ENCODE measurements at places on chromosomes 2 and 18.

- DNase-seq, result no peak
Observed at GRCh38 chr2:121858369-121858768, 102.9 kb downstream of the TSN start.

- DNase-seq, result no peak
Observed at GRCh38 chr2:46653539-46653938, 174.2 kb downstream of the TMEM247 start.

DNA sequence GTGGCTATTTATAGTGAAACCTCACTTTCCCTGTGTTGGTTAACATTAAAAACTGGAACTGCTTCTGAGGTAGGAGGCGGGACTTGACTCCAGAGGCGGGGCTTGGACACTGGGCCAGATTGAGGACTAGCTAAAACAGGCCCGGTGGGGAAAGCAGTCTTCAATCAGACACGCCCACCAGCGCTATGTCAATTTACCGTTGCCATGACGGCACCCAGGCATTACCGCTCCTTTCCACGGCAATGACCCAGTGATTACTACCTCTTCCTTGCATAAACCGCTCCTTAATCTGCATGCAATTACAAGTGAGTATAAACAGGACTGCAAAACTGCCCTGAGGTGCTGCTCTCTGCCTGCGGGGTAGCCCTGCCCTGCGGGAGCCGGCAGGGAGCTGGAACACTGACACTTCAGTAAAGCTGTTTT, 35.3 kb downstream of the LRRFIP1 start:
- peak; percentile 80 for DNase-seq

DNA sequence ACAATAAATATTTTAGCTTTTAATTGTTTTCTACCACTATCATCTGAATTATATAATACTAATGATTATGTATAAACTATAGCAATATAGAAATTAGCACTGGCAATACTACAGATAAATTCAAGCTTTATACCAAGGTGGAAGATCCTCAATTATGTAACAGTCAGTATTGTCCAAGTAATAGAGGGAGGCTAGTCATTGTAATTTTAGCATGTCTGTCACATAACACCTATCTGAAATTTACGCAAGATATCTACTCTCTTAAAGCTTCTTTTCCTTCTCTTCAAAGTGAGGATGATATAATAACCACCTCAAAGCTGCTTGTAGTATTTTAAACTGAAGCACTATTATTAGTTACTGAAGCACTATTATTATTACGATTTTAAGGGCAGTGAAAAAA, 12.2 kb downstream of the KCNJ3 start:
- DNase-seq, result no peak

- DNase-seq, result no peak
Observed at GRCh38 chr18:46723856-46724415, 32.9 kb downstream of the ST8SIA5 start.

DNA sequence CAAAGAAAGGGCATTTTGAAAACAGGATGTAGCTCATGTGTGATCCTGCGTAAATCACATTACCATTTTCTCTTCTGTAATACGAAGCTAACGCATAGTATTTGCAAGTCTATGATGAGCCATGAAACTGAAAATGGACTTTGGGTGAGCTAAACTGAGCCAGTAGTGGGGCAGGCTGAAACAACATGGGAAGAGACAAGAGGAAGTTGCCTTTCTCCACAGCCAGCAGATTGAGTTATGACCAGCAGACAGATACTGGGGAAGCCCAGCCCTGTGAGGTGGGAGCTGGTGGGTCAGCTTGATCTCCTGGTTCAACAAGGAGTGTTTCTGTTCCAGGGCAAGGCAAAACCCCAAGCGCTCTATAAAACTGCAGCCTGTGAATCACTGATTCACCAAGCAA, 11.8 kb downstream of the CYRIA start:
- no peak for DNase-seq

DNA sequence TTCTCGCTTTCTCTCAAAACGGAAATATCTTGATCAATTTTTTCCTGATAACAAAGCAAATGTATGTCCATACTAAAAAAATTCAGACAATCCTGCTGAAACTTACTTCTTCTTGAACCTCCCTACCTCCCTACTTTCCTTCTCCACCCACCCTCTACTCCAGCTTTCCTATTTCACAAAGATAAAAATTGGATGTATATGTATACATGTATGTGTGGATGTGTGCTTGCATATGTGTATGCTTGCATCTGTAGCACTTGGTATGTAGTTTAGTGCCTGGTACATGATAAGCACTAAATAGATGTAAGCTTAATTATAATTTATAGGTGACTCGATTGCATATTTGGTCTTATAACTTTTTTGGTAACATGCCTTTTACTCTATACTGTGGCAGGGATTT, 167.5 kb upstream of the ITGA4 start:
- DNase-seq, result no peak

- peak; percentile 43 for DNase-seq
Observed at GRCh38 chr2:166375195-166375735, 479 bp downstream of the SCN9A start.

- DNase-seq, result no peak
Observed at GRCh38 chr2:101255501-101255900, 2.8 kb downstream of the CNOT11 start.

DNA sequence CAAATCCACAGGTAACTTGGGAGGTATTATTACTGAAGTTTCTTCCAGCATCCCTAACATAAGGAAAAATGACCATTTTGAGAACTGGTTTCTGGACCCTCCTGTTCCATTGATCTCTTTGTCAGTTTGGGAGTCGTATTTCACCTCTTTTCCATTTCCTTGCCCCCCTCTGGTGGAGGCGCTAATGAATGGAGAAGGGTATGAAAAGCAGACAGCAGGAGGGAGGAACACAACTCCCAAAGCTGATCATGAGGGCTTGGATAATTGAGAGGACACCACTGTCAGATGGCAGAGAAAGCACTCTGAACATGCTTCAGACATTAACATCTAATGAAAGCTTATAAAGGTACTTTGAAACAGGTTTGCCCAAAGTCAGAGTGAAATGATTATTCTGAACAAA, 56.6 kb upstream of the TLK1 start:
- no peak for DNase-seq

DNA sequence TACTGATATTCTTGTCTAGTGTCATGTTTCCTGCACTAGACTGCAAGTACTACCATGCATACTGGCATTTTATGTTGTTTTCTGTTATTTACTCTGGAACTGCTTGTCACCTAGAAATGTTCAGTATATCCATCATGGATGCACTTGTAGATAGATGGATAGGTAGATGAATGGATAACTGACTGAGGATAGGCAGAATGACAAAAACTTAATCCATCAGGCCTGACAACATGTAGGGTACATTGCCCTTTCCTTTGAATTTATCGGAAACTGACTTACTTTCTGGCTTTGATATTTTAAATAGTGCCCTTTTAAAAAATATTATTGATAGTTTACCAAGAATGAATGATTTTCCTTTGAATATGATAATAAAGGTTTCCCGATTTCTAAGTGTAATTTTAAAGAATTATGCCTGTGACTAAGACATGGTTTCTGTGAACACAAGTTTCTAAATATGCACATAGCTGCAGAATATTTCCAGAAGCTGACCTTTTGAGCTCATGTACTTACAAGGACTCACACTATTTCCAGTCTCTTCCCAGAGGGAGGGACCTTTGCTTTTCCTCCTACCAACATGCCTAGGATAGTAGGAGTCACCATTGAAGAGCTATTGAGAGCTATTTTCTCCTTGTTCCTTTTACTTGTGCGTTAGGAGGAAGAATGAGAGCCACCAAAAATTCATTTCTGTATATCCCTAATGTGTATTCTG, 81.3 kb downstream of the ANKRD12 start:
- DNase-seq, result no peak

DNA sequence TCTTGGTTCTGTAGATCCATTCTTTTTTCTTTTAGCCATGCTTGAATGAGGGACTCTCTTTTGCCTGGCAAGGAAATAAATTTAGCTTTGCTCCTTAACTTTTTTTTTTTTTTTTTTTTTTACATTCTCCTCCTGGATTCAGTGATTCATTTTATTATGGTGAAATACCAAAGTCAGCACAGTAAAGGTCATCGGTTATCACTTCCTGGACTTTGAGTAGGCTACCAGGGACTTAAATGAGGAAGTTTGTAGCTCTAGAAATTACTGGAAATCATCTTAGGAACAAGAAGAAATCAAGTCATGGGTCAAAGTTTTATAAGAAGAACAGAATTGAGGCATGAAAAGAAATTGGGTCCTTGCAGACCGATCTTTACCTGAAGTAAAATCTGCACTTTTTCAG, 75.0 kb downstream of the SOCS6 start:
- DNase-seq, result no peak

GRCh38 chr2:16506366-16506765, 159.3 kb downstream of the CYRIA start:
- peak; percentile 24 for DNase-seq

DNA sequence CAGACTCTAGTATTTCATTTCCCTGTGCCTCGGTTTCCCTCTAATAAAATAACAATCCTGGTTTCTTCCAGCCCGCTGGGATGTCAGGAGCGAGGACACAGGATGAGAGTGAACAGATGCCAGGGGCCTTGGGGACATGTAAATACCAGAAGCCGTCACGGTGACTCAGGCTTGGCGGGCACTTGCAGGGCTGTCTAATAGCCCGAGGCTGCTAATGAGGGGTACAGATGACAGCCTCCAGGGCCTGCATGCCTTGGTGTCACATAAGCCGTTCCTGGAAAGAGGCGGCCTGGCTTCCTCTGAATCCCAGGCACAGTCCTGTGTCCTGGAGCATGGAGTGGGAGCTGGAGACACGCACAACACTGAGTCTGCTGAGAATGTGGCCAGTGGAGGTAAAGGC, 28.2 kb downstream of the HS1BP3 start:
- no peak for DNase-seq

DNA sequence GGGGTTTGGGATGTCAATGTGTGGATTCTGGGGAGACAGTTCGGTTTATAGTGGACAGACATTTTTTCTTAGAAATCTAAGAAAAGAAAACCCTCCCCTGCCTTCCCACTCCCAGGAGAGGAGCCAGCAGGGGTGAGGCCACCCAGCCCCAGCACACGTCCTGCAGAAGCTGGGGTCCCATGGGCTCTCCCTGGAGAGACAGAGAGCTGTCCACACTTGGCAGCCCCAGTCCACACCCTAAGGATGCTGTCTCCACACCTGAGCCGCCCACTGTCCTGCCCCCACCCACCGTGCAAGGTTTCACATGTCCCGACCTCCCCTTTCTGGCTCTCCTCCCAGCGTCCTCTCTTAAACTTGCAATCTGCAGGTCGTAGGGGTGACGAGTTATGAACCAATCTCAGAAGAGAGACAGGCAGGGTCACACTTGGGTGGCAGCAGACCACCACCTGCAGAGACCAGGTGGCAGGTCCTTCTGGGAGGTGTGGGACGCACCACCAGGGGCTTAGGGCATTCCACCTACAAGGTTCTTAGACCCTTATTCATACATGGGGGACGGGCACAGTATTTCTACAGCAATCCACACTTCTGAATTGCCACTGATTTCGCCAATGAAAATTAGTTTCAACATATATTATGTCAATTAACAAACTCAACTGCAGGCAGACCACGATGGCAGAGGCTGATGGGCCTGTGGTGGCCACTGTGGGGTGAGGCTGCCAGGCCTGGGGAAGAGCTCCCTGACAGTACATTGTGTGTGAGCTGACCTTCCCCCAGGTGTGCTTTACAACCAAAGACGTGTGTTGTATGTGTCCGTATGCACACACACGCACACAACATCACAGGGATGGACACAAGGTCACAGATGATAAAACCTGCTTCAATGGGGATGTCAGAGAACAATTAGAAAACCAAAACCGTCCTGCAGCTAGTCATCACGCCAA, 158.5 kb downstream of the TPO start:
- no peak for DNase-seq

GRCh38 chr2:12824351-12824777, 107.6 kb downstream of the TRIB2 start:
- no peak for DNase-seq

DNA sequence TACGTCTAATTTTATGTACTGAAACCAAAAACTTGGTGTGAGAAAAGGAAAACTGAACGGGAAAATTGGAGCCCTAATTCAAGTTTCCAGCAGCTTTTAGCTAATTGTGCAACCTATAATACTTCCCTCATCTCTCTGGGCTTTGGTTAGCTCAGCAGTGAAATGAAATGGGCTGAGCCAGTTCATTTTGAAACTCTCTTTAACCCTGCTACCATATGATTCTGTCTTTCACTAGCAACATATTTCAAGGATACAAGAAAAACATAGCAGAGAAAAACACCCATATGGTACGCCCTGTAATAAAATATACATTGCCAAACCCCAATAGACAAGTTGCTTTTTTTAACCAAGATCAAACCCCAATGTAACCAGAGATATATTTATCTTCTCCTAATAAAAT, 799 bp downstream of the SYT4 start:
- no peak for DNase-seq

DNA sequence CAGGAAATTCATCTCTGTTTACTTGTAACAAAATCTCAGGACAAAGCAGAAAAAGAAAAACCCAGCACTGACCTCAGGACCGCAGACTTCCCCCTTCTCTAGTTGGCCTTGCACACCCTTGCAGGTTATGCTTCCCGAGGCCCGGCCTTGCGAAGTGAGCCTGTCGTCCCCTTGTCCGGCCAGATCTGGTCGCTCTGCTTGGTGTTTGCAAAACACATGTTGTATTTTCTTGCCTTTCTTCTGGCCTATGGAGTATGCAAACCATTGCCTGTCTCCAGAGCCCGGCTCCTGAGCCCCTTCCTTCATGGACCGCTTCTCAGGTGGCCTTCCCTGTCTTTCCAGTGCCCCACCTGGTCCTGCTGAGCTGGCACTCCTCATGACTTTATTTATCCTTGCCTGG, 4.8 kb downstream of the IMPA2 start:
- no peak for DNase-seq

DNA sequence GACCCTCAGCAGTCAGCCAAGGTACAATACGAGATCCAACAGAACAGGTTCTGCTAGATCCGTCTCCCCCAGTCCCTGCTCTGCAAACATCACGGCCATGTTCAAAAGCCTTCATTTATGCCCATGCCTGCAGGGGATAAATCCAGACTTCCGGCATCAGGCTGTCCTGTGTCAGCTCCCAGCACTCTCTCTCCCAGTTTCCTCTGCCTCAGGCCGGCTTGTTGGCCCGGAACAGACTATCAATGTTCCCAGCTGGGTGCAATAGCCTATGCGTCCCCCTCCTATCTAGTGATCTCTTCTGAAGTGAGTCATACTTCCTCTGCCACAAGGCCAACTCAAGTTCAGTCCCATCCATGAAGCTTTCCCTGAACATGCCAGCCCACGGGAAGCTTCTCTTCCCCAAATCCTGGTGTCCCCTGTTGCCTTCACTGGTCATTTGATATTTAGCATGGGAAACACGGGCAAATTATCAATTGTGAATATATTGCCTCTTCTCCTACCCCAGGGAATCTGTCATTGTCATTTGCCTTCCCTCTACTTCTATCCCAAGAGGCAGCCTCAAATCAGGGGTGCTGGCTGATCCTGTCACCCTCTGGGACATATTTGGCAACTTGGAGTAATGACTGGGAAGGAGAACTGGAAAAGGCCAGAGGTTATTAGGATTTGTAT, 51.1 kb downstream of the CAPN13 start:
- peak; percentile 16 for DNase-seq

- no peak for DNase-seq
Observed at GRCh38 chr2:200525551-200525881, 491 bp upstream of the SGO2 start.

Measured in hematopoietic multipotent progenitor cell treated with erythropoietin and hydrocortisone succinate and interleukin-3 and kit ligand, for 4 days (in vitro differentiated cells).